ENCODE measurements at places on chromosomes 6 and 20.

DNA sequence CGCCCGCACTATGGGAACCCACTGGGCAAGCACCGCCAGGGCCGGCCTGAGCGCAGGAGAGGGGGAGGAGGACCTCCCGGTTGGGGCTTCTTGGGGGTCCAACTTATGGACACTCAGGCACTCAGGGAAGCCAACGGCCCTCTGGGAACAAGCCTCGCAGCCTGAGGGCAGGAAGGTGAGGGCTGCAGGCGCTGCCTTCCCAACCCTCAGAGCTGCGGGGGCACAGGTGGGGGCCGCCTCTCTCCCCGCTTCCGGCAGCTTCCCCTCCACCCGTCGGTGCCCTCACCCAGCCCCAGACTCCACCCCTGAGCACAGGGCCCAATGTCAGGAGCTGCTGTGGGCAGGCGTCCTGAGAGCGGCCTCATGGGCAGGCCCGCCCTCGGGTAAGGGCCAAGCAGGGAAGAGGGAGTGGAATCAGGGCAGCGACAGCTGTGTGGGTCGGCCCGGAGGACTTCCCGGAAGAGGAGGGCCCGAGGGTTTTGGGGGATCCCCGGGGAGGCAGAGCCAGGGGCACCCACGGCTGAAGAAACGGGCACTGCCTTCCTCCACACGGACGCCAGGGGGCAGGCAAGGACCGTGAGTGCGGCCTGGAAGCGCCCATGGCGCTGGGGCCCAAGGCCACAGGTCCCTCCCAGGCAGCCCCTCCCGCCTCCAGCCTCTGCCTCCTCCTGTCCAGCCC, 488 bp upstream of the PTK6 start:
- DNase-seq, result peak; percentile 88

DNA sequence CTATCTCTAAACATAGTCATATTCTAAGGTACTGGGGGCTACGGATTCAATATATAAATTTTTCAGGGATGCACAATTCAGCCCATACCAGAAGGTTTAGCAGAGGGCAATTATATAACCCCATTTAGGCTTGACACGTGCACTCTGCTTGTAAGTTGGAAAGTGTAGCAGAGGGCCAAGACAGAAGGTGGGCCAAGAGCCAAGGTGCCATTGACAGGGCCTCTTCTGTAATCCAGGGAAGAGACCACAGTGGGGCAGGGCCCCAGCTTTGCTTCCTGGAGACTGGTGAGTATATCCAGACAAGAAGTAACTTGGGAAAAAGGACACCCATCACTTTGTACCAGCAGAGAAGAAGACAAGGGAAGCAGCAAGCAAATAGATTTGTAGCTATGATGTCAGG, 672.4 kb upstream of the MARCKS start:
- DNase-seq, result no peak

- no peak for DNase-seq
These were observed 169.3 kb downstream of the SLC16A10 start for GRCh38 chr6:111256646-111257045.

GRCh38 chr6:170082067-170082466, 208.8 kb downstream of the DLL1 start:
- DNase-seq, result no peak

GRCh38 chr20:48096957-48097890, 311.9 kb upstream of the SULF2 start:
- DNase-seq, result no peak

GRCh38 chr20:33787253-33787891, 23.8 kb upstream of the CHMP4B start:
- DNase-seq, result no peak

Data from stimulated activated CD4-positive, alpha-beta T cell treated with anti-CD3 and anti-CD28 coated beads, TNF-alpha, amount 100 ng/mL, for 4 hours (primary cell).